Activated T-helper 1 cell treated with anti-CD3 and anti-CD28 coated beads, Interleukin-12 subunit alpha, Interleukin-12 subunit beta, Interleukin-2, Interleukin-4 antibody, amounts not matched to agents 30 ng/mL and 10 ng/mL and 1 ng/mL, durations not matched to agents 14 hours and 24 hours and 36 hours (primary cell): ENCODE measurements at places on chromosomes 11 and 22.

DNA sequence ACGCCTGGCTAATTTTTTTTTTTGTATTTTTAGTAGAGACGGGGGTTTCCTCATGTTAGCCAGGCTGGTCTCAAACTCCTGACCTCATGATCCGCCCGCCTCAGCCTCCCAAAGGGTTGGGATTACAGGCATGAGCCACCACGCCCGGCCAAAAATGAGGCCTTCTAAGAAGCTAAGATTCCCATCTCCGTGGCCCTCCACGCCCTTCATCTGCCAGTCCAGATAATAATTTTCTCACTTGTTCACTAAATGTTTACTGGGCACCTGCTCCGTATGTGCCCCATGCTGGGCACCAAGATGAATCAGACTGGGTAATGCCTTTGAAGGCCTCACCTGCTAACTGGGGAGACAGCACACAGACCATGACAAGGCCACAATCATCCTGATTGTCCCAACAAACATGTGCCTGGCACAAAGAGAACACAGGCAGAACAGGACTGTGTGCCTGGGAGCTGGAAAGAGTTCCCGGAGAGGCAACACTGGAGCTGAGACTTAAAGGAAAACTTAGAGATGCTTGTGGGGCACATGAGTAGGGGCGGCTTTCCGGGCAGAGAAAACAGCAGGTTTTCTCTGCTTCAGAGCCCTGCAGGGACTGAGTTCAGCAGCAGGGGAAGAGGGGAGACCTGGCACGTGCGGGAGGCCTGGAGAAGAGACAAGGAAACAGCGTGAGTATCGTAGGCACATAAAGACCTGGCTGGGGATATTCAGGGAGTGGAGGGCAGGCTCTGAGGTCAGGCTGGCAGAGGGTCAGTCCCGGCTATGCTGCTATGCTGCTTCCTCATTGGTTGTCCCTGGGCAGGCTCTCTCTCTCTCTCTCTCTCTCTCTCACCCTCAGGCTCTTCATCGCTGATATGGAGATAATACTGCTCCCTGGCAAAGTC, 2.4 kb downstream of the KIAA0930 start:
- H3K4me3 ChIP-seq: peak overlapping the region; percentile 93
- DNase-seq: no peak
- no peak overlapping the region for H3K27ac ChIP-seq
- H3K4me1 ChIP-seq: peaks cover 8% of the 10 kb centered on the region

DNA sequence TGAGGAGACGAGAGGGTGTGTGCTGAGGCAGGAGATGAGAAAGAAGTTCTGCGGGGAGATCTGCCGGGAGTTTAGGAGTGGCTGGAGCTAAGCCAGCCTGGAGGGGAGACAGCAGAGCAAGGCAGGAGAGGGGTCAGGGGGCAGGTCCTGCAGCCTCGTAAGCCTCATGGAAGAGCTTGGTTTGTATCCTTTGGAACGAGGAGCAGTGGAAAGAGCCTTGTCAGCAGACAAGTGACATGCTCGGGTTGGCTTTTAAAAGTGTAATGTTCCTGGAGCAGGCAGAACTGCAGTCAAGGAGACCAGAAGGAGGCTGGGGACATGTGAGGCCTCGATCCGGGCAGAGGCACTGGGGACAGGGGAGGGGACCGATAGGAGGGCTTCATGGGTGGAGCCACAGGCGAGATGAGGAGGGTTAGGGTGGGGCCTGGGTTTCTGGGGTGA, 21.4 kb upstream of the TUB start:
- peaks cover 6% of the 10 kb centered on the region for H3K4me1 ChIP-seq
- no peaks in the 10 kb centered on the region for H3K36me3 ChIP-seq
- H3K27ac ChIP-seq: no peak overlapping the region
- no peaks in the 10 kb centered on the region for H3K27me3 ChIP-seq
- no peak overlapping the region for H3K4me3 ChIP-seq

DNA sequence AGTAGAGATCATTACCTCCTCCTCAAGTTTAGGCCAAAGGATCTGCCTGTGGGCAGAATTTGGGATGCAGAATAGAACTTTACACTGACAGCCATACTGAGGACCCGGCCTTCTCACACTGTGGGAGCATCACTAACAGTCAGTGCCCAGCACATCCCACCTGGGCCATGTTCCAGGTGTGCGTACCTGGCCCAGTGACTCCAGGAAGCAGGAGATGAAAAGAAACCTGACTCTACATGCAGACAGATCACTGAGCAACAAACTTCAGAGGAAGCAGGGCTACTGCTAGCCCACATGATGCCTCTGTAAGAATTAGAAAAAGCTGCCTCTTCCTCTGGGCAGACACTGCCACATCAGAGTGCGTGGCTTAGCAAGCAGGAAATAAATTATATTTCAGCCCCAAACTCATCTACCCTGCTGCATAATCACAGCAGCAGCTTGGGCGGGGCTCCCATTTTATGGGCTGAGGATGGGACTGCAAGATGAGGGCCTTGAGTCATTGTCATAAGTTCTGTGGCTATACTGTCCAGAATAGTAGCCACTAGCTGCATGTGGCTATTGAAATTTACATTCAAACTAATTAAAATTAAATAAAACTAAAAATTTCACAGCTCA, 6.0 kb upstream of the LMO2 start:
- H3K27me3 ChIP-seq: peaks cover 45% of the 10 kb centered on the region
- H3K4me3 ChIP-seq: no peak overlapping the region
- no peaks in the 10 kb centered on the region for H3K36me3 ChIP-seq
- H3K4me1 ChIP-seq: peaks cover 21% of the 10 kb centered on the region
- H3K27ac ChIP-seq: no peak overlapping the region

DNA sequence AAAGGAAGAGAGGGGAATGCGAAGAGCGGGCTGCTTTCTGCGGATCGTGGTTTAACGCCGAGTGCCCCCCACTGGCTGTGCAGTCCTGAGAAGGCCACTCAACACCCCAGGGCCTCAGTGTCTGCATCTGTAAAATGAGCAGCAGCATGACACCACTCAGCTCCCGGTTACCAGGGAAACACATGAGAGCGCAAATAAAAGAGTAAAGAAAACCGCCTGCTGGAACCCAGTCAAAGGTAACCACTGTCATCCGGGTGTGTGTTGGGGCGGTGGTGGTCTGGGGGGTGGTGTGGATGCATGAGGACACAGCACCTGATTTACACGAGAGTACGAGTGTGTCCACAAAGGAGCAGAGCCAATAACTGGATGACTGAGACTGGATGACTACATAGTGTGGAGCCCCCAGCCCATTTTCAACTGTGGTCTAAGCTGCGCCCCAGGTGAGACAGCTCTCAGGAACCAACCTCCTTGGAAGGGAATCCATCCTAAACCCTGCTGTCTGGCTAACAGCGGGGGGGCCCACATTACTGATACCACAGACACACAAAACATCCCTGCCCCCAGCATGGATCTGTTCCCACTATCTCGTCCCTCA, 5.7 kb downstream of the CELSR1 start:
- H3K27ac ChIP-seq: no peak overlapping the region
- H3K36me3 ChIP-seq: no peaks in the 10 kb centered on the region
- no peak overlapping the region for H3K4me3 ChIP-seq
- H3K4me1 ChIP-seq: no peaks in the 10 kb centered on the region

DNA sequence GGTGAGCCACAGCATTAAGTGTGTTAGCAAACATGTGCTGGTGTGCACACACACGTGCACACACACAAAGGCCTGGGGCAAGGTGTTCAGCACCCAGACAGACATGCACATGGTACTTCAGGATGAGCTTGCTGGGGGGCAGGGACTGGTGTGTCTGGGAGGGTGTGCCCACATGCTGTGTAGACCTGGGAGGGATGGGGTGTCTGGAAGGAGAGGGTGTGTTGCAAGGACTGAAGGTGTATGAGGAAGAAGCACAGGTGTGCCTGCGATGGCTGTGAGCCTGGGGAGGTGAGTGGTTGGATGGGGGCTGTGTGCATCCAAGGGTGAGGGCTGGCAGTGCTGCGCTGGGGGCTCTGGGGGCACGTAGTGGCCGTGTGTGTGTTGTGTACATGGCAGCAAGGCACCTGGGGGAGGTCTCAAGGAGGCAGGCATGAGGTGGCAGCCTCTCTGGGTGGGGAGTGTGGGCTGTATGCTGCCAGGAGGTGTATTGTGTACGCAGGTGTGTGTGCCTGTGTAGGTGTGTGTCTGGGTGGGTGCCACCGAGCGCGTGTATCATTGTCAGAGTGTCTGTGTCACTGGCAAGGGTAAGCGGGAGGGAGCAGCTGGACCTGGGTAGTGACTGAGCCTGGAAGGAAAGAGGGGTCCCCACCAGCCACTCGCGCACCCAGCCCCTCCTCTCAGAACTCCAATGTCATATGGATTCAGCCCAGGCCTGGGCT, 2.2 kb downstream of the NRXN2 start:
- no peak for DNase-seq
- H3K4me3 ChIP-seq: no peak overlapping the region

DNA sequence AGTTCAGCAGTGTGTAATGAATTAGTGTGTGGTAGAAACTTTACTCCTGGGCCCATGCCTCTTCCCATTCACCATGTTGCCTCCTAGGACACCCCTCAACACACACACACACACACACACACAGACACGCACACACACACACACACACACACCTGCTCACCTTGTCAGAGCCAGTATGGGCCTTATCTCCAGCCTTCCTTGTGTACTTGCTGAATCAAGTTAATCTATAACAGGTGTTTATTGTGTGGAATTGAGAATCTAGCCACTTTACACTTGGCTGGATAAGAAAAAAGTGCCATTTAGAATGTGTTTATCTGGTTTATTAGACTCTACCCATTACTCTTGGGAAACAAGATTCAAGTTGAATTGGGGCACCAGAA, 14.5 kb upstream of the ZDHHC13 start:
- DNase-seq: no peak
- no peaks in the 10 kb centered on the region for H3K4me1 ChIP-seq
- H3K27ac ChIP-seq: no peak overlapping the region
- H3K4me3 ChIP-seq: no peak overlapping the region

DNA sequence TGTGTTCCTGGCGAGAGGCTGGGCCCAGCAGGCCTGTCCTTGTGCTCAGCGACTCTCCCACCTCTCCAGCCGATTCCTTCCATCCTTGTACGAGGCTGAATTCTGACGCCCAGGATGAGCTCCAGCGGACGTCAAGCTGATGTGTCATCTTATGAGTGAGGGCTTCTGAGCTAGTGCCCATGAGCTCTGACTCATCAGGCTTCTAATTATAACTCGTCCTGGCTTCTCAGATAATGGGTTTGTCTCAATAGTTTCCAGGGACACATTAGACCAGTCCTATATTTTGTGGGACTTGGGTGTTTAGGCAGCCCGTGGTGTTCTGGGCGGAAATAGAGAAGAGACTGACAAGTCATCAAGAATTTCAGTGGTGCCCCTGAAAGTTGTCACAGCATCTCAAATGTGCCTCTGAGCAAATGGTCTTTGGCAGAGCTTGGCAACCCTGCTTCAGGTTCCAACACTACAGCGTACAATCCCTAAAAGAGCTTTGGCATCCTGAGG, 108.2 kb upstream of the CD44 start:
- DNase-seq: no peak
- H3K27ac ChIP-seq: peak overlapping the region; percentile 88
- H3K4me3 ChIP-seq: peak overlapping the region; percentile 75
- H3K36me3 ChIP-seq: peaks cover 17% of the 10 kb centered on the region
- H3K4me1 ChIP-seq: peaks cover 50% of the 10 kb centered on the region
- H3K27me3 ChIP-seq: peaks cover 8% of the 10 kb centered on the region

GRCh38 chr11:126029237-126029636, 33.4 kb downstream of the CDON start:
- H3K36me3 ChIP-seq: no peaks in the 10 kb centered on the region
- no peaks in the 10 kb centered on the region for H3K4me1 ChIP-seq
- no peak for DNase-seq
- no peak overlapping the region for H3K27ac ChIP-seq
- no peak overlapping the region for H3K4me3 ChIP-seq

- peak; percentile 19 for DNase-seq
- peak within 1 kb of the TSS; percentile 47 for H3K27ac ChIP-seq
- H3K36me3 ChIP-seq: peaks cover 1% of the 10 kb centered on the region
- peaks cover 65% of the 10 kb centered on the region for H3K4me1 ChIP-seq
- peak within 1 kb of the TSS; percentile 82 for H3K4me3 ChIP-seq
Observed at GRCh38 chr22:30606455-30607299, at the start of gene TCN2. TSS of gene TCN2 (plus strand) at chr22:30607174. CDS start at chr22:30607332, 158 bp downstream.

- DNase-seq: no peak
- peaks cover 2% of the 10 kb centered on the region for H3K36me3 ChIP-seq
- no peaks in the 10 kb centered on the region for H3K27me3 ChIP-seq
- no peak overlapping the region for H3K27ac ChIP-seq
- H3K4me3 ChIP-seq: no peak overlapping the region
Observed at GRCh38 chr11:1513326-1514296, 27.0 kb upstream of the MOB2 start.

DNA sequence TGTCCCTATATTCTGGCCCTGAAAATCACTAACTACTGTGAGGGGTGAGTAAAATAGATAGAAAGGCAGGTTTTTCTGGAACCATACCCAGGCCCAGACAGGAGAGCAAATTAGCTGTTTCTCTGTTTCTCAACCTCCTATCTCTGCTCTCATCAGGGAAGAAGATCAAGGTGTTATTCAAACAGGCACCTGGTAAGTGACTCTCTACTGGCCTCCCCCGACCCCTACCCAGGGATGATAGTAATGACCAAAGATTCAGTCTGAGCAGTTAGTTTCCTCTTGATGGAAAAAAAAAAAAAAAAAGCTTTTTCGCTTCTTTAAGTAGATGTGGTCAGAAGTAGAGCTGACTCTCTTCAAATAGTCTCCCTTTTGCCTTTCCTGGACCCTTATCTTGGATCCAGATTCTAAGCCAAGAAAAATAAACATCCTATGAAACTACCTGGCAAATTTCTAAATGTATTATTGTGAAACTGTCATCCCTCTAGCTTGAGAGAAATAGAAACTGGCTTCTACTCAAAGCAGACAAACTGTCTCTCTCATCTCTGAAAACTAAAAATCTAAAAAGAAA, 9.9 kb downstream of the LRRC4C start:
- no peak for DNase-seq
- H3K36me3 ChIP-seq: no peaks in the 10 kb centered on the region
- H3K4me3 ChIP-seq: no peak overlapping the region
- no peaks in the 10 kb centered on the region for H3K4me1 ChIP-seq
- H3K27ac ChIP-seq: no peak overlapping the region

- no peaks in the 10 kb centered on the region for H3K36me3 ChIP-seq
- H3K27ac ChIP-seq: no peak overlapping the region
- no peaks in the 10 kb centered on the region for H3K27me3 ChIP-seq
- no peaks in the 10 kb centered on the region for H3K4me1 ChIP-seq
- no peak overlapping the region for H3K4me3 ChIP-seq
Observed at GRCh38 chr11:2207773-2208621, 36.4 kb upstream of the TH start.
